ENCODE measurements at places on chromosomes 1 and 21.
A peak's percentile ranks its signal among the peaks of the same experiment; 100 is the strongest.

DNA sequence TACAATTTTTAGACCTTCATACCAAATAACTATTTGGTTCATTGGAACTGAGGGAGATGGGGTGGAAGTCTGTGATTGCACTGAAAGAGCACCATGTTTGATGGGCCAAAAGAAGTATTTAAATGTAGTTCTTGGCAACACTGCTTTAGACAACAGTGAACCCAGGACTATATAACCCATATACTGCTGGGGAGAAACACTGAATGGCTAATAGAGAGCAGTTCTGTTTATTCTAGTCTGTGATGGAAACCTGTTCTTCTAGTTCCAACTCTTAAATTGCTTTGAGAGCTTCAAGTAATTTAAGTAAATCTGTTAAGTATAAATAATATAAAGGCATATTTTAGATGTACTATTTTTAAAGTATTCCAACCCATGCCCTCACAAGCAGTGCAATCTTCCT, 96.3 kb downstream of the NIBAN1 start:
- no peak for DNase-seq

GRCh38 chr1:218281285-218281684, 3.8 kb upstream of the RRP15 start:
- no peak for DNase-seq

DNA sequence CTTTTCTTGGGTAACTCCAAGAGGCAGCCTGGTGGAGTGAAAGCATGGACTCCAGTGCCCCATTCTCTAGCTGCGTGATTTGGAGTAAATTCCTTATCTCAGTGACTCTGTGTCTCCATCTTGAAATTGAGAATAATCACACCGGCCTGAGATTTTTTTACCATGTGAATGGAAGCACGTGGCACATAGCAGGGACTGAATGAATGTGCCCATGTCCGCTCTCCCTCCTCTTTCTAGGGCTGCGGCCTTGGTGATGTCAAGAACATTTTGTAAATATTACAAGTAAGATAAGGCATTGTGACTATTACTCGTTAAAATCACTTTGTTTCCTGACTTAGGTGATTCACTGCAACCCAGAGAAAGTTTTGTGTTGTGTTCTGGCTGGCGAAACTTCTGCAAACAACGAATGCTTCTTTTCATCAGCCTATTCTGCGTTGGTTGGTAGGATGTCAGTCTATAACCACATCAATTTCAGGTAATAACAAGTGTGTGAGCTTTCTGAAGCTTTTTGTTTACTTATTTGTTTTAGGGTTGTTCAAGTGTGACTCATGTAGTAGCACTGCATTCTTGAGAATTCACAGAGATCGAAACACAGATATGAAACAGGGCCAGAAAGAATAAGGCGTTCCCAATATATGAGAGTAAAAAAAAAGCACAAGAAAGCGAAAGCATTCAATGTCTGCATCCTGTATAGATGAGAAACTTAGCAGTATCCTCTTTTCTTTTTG, 135.7 kb upstream of the SLC45A1 start:
- DNase-seq = no peak

DNA sequence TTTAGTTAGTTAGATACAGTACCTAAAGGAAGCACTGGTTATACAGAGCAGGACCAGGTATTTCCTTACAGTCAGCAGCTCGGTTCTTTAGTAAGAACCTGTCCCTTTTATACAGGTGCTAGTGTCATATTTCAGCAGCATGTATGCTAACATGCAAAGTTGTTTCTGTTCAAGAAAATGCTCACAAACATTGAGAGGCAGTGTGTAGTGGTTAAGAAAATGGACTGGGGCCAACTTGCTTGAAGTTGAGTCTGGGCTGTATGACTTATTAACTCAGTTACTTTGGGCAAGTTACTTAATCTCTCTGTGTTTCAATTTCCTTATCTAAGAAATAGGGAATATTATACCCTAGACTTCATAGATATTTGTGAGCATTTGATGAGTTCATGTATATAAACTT, 31.1 kb downstream of the AK4 start:
- DNase-seq = no peak

GRCh38 chr1:76444773-76445172, 370.2 kb downstream of the ST6GALNAC3 start:
- no peak for DNase-seq

DNA sequence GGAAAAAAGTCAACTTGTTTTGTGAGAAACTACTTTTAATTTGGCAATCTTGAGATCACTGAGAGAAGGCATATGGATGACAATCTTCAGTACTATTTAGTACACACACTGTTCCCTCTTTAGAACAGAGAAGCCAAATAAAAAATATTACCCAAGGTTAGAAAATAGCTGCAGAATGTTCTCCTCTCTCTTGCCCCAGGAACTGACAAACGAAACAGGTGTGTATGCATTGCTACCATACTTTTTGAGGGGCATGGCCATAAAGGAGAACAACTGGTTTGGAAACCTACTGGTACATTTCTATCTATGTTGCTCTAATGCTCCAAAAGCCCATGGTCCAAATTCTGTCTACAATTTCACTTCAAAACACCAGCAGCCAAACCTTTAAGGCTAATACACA, 5.7 kb downstream of the TOR1AIP2 start:
- DNase-seq = no peak

DNA sequence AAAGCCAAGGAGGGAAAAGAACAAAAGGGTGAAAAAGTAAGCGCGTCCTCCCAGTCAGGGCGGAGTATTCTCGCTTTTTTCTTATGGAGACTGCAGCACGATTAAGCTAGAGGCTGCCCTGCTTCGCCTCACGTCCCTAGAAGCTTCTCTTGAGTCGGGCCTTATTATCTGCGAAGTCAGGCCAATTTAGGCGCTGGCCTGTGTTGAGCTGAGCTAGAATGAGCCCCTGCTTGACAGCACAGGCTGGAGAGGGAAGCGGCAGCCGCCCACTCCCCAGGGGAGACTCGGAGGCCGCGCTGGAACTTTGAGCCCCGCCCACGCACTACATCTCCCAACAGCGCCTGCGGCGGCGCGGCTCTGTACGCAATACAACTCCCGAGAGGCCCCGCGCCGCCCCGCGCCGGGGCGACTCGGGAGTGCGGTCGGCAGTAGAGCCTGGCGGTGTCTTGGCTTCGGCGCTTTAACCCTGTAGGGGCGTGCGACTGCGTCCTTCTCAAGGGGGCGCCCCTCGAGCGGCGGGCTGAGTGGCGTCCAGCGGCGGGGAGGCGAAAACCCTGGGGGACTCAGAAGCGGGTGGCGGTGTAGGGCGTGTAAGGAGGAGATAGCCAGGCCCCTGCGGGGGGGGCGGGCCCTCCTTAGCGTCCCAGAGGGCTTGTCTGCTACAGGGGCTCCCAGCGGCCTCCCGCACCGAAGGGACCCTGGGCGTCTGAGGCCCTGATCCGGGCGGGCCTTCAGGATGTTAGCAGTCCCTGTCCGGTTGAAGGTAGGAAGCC, 888 bp downstream of the ZNF436 start:
- DNase-seq = peak; percentile 77

DNA sequence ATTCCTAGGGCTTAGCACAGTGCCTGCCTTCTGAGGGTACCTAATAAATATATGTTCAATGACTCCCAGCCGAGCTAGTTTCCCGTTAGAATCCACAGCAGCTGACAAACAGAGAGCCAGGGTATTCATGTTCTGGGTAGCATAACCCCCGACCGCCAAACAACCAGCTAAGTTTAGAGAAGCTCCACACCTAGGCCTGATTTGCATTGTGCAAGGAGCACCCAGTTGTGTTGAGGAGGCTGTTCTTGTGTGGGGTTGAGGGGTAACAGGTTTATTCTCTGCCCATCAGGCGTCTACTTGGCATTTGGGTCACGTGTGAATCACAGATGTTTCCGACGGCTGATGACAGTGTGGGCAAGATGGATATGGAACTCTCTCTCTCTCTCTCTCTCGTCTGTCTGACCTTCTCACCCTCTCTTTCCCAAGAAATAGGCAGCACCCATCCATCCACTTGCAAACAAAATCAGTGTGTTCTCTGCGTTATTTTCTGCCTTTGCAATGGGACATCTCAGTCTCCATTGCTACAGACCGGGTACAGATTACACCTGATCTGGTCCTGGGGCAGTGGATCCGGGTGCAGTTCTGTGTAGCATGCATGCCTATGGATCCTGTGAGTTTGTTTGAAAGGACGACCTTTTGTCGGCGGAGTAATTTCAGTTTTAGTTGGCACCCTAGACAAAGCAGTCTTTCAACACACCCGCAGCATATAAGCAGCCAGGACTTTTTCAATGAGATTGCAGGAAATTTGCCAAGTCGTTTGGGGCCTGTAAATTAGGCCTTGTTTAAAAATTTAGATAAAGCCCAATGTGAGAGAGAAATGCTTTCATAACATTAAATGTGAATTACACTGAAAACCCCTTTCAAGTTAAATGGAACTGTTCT, 29.4 kb downstream of the KAZN start:
- DNase-seq = no peak

DNA sequence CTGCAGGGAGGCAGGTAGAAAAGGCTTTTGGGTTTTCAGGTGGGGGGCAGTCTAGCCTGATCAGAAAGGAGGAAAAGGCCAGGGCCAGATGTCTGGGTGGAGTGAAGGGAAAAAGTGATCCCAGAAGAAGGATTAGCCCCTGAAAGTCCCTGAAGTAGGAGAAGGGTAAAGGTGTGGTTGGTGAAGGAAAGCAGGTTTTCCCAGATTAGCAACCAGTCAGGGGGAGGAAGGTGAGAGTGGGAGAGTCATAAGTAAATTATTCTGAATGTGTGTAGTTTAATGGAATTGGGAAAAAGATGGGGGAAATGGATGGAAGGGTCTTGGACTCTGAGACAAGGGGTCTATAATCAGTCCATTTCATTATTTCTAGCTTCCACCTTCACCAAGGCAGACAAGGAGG, 647 bp upstream of the SPRR1A start:
- no peak for DNase-seq

GRCh38 chr1:42551180-42551579, 88.1 kb downstream of the CCDC30 start:
- DNase-seq = no peak

- no peak for DNase-seq
Measured at GRCh38 chr1:199311478-199312262, 672.8 kb downstream of the PTPRC start.

DNA sequence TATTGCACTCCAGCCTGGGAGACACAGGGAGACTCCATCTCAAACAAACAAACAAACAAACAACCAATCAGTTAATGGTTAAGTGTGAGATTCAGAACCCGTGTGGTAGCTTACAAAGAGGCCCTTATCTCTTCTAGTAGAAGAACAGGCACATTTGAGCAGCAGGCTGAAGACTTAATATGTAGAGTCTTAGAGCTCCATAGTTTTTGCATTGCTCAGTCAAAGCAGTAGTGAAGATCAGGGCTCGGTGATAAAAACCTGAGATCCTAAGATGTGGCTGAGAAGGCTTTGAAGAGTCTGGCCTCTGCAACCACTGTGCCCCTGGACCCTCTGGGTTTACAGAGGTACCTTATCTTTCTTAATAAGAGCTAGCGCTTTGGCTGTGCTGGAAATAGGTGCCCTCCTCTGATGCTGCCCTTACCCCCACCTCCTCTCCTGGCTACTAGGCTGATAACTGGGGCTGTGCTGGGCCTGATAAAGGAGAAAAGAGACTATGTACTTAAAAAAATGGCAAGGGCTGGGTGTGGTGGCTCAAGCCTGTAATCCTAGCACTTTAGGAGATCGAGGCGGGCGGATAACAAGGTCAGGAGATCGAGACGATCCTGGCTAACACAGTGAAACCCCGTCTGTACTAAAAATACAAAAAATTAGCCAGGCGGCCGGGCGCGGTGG, 10.5 kb upstream of the UCK2 start:
- DNase-seq = no peak

Measured in effector CD8-positive, alpha-beta T cell (primary cell).